Liver (tissue), 10 donors: ENCODE measurements at places on chromosomes 1 and 21. TPM values are rescaled to one million over a fixed set of nuclear protein-coding genes. Genes with fewer than 3 reads are reported as not detected.

Gene RNPEP
- 18.4 TPM for total RNA-seq

Gene HNRNPCL2
- not detected for total RNA-seq

GRCh38 chr21:22342889-22343288 lies 1344.7 kb downstream of the NCAM2 start:
- H3K4me1 ChIP-seq: no peaks in the 10 kb centered on the region
- no peak overlapping the region for H3K27ac ChIP-seq
- no peak overlapping the region for H3K4me3 ChIP-seq
- no peak for DNase-seq
- H3K27me3 ChIP-seq: no peaks in the 10 kb centered on the region

Gene S100A10
- 7.0 TPM for total RNA-seq

Gene ERICH3
- total RNA-seq: 0.08 TPM

DNA sequence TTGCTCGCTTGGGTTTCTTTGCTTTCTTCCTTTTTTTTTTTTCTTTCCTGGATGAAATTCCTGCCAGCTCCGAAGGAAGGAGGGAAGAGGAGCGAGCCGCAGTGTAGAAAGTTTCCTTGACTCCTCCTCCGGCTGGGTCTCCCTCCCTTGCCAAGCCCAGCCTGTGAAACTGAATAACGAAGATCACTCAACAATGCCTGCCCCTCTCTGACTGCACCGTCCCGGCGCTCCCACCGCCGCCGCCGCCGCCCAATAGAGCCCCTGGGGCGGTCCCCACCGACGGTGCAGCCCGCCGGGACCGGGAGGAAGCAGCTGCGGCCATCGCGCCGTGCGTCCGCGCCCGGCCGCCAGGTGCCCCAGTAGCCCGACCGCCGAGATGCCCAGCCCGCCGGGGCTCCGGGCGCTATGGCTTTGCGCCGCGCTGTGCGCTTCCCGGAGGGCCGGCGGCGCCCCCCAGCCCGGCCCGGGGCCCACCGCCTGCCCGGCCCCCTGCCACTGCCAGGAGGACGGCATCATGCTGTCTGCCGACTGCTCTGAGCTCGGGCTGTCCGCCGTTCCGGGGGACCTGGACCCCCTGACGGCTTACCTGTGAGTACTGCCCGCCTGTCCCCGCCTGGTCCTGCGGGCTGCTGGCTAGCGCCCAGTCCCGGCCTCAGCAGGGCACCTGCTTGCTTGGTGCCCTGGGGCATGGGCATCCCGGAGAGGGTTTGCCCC lies at the start of gene LGR6:
LGR6 (plus strand) TSS at position 186 of the 714 bp plus-strand sequence; CDS start at position 377, 191 bp downstream.
- H3K4me1 ChIP-seq: peaks cover 9% of the 10 kb centered on the region
- H3K4me3 ChIP-seq: no peak within 1 kb of the TSS
- DNase-seq: no peak
- no peaks in the 10 kb centered on the region for H3K36me3 ChIP-seq
- no peak within 1 kb of the TSS for H3K27ac ChIP-seq

- no peaks in the 10 kb centered on the region for H3K4me1 ChIP-seq
- no peak for DNase-seq
- no peaks in the 10 kb centered on the region for H3K27me3 ChIP-seq
- H3K4me3 ChIP-seq: no peak overlapping the region
- no peak overlapping the region for H3K27ac ChIP-seq
Measured at GRCh38 chr1:31647106-31647505, 2.4 kb upstream of the PEF1 start.

DNA sequence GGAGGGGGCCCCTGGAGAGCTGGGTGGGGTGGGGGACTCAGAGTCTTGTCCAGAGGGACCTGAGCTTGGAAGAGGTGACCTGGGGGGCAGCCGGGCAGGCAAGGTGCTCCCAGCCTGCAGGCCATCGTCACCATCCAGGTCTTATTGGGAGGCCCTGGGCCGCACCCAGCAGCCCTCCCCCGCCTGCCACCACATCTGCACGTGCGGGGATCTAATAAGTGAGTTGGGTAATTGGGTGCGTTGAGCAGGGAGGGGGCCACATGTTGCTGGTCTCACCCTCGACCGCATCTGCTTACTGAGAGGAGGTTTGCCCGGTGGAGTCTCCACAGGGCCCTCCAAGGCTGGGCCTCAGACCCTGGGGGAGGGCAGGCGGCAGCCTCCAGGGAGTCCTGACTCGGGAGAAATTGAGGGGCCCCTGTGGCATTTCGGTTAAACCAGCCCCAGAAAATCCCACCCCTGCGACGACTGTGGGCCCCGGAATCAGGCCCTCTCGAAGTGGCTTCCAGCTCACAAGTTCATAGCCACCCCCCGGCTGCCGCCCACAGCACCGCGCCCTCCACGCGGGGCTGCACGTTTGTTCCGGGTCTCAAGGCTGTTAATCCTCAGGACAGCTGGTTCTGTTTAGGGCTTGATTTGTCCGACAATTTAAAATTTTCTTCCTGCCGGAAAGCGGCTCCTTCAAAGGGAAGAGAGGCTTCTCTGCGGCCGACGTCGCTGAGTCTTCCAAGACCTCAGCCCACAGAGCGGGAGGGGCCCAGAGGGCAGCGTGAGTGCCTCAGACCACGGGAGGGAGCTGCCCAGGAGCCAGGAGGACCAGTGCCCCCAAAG lies 14.7 kb upstream of the COL6A2 start:
- H3K4me1 ChIP-seq: no peaks in the 10 kb centered on the region
- H3K36me3 ChIP-seq: no peaks in the 10 kb centered on the region
- DNase-seq: peak; percentile 30
- no peak overlapping the region for H3K27ac ChIP-seq
- H3K4me3 ChIP-seq: no peak overlapping the region

DNA sequence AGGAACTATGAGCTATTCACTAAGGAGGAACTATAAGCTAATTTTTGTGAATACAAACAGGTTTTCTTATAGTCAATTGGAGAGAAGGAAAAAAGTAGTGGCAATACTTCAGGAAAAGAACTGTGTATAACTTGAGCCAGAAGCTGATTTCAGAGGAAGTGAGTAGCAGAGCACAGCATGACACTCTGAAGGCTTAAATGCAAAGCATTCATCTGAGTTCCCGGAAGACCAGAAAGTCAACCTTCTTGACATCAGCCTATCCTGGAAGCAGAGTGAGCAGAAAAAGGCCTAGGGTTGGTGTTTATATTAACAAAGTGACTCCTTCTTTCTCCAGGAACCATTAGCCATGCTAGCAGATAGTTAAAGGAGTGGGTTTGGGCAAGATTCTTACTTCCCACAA lies 545.2 kb downstream of the MRPL39 start:
- H3K4me3 ChIP-seq: no peak overlapping the region
- DNase-seq: no peak
- H3K27me3 ChIP-seq: no peaks in the 10 kb centered on the region
- H3K27ac ChIP-seq: no peak overlapping the region

GRCh38 chr1:182811975-182812722 lies 22.6 kb downstream of the NPL start:
- no peaks in the 10 kb centered on the region for H3K27me3 ChIP-seq
- no peaks in the 10 kb centered on the region for H3K4me1 ChIP-seq
- DNase-seq: no peak
- H3K4me3 ChIP-seq: no peak overlapping the region

Gene WNT3A
- not detected for total RNA-seq

Gene CD48
- total RNA-seq: 10.0 TPM

DNA sequence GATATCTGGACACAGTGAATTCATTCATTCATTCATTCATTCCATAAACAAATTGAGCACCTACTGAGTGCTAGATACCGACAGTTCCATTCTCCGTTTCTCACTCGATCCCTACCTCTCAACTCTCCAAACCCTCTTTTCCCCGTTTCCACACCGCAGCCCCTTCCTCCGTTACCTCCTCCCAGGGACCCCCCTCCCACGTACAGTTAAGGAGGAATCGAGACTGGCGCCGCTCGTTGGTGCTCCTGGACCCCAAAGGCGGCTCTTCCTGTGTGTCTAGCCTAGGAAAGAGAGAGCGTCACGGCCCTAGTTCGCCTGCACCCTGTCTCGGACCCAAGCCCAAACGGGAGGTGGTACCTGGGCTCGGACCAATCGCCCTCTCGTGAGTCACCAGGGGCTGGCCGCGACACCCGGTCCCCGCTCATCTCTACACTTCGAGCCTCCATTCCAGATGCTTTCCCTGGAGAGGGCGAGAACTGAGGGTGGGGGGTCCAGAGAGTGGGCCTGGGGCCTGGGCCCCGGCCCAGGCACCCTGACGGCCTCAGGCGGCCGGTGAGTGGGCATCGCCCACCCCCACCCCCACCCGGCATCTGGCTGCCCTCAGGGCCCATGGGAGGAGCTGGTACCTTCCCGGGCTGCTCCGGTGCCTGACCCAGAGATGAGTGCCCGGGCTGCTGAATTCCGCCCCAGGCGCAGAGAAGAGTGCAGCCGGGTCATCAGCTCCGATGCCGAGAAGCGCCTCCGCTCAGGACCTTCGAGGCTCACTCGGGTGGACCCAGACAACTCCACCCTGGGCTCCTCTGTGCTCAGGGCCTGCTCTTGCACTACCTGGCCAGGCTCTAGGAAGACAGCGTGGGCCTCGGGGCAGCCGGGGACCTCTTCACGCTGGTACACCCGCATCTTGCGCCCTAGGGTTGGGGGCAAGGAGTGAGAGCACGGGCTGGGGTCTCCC lies 4.9 kb downstream of the ARHGEF19 start:
- H3K4me3 ChIP-seq: peak overlapping the region; percentile 57
- H3K36me3 ChIP-seq: no peaks in the 10 kb centered on the region
- no peak for DNase-seq
- no peaks in the 10 kb centered on the region for H3K27me3 ChIP-seq

- H3K36me3 ChIP-seq: no peaks in the 10 kb centered on the region
- no peak for DNase-seq
- H3K4me3 ChIP-seq: no peak overlapping the region
- no peak overlapping the region for H3K27ac ChIP-seq
- no peaks in the 10 kb centered on the region for H3K4me1 ChIP-seq
Measured at GRCh38 chr1:89616844-89617627, 15.9 kb upstream of the LRRC8C start.

- no peak for DNase-seq
- peaks cover 2% of the 10 kb centered on the region for H3K4me1 ChIP-seq
- no peaks in the 10 kb centered on the region for H3K36me3 ChIP-seq
- no peaks in the 10 kb centered on the region for H3K27me3 ChIP-seq
- H3K4me3 ChIP-seq: no peak overlapping the region
Measured at GRCh38 chr1:25649505-25650288, 33.1 kb downstream of the MAN1C1 start.

- no peak overlapping the region for H3K4me3 ChIP-seq
- DNase-seq: peak; percentile 60
- no peaks in the 10 kb centered on the region for H3K27me3 ChIP-seq
- no peaks in the 10 kb centered on the region for H3K36me3 ChIP-seq
Measured at GRCh38 chr21:41612674-41613532, 104.9 kb upstream of the TMPRSS2 start.

Gene ZNF648
- 0.67 TPM for total RNA-seq

- no peaks in the 10 kb centered on the region for H3K27me3 ChIP-seq
- no peaks in the 10 kb centered on the region for H3K36me3 ChIP-seq
- H3K4me1 ChIP-seq: no peaks in the 10 kb centered on the region
- no peak overlapping the region for H3K4me3 ChIP-seq
- no peak for DNase-seq
- no peak overlapping the region for H3K27ac ChIP-seq
Measured at GRCh38 chr21:45378258-45378966, 26.6 kb upstream of the COL18A1 start.

Gene CSRP1
- total RNA-seq: 96.9 TPM

Gene NUAK2
- 1.7 TPM for total RNA-seq

DNA sequence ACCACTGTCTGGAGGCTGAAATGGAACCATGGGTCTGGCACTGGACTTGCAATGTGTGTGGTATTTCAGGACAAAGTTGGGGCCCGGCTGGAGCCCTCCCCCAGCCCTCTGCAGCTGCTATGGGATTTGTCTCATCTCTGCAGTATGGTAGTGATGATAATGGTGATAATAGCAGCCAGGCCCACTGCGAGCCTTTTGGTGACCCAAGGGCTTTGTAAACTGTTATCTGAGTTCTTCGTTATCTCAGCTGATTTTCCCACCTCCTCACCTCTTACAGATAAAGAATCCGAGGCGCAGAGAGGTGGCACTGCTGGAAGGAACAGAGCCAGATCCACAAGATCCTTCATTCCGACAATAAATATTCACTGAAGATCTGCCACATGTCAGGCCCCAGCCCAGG lies 11.7 kb upstream of the WNT4 start:
- H3K4me1 ChIP-seq: no peaks in the 10 kb centered on the region
- no peak overlapping the region for H3K27ac ChIP-seq
- no peaks in the 10 kb centered on the region for H3K36me3 ChIP-seq
- H3K27me3 ChIP-seq: peaks cover 3% of the 10 kb centered on the region
- DNase-seq: no peak
- H3K4me3 ChIP-seq: no peak overlapping the region

GRCh38 chr1:237241038-237241437 lies 199.1 kb downstream of the RYR2 start:
- H3K27me3 ChIP-seq: peaks cover 3% of the 10 kb centered on the region
- no peak for DNase-seq
- no peak overlapping the region for H3K4me3 ChIP-seq
- no peaks in the 10 kb centered on the region for H3K36me3 ChIP-seq

DNA sequence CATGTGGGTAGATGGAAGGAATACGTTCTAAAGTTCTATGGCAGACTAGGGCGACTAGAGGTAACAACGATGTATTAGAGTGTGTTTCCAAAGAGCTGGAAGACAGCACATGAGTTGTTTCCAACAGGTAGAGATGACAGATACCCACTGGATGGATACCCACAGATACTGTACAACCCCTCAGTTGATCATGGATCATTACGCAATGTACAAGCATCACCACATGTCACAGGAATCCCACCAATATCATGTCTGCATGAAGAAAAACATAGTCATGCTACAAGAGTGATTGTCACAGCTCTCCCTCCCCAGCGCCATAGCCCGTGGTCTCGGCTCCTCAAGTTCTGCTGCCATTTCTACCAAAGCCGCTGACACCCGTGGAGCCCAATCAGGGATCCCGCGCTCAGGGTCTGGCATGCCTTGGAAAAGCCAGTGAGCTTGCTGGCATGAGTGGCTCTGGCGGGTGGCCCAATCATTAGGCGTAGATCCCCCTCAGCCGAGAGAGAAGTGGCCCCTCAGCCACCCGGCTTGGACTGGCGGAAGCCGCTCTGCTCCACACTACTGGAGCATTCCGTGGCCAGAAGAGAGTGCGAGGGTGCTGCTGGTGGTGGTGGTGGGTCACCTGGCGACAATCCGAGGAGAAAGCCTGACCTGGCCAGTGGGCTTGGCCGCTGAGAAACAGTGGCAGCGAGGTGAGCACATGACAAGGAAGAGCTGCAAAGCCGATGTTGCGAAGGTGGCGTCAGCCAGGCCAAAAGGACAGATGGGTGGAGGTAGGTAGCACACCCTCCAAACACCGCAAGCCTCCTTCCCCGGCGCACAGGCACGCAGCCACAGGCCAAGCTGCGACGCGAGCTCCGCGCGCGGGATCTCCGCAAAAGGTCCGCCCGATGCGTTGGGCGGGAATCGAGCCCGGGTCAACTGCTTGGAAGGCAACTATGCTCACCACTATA lies 65.7 kb upstream of the FCGR2A start:
- H3K4me3 ChIP-seq: peak overlapping the region; percentile 42
- peaks cover 2% of the 10 kb centered on the region for H3K27me3 ChIP-seq
- peaks cover 5% of the 10 kb centered on the region for H3K4me1 ChIP-seq
- H3K27ac ChIP-seq: no peak overlapping the region
- no peak for DNase-seq

GRCh38 chr21:33229099-33229783 lies 497 bp upstream of the IFNAR2 start:
- peaks cover 11% of the 10 kb centered on the region for H3K4me1 ChIP-seq
- no peak for DNase-seq
- H3K4me3 ChIP-seq: peak overlapping the region; percentile 99
- no peaks in the 10 kb centered on the region for H3K36me3 ChIP-seq

- H3K27ac ChIP-seq: no peak overlapping the region
- no peak for DNase-seq
- no peaks in the 10 kb centered on the region for H3K36me3 ChIP-seq
- no peak overlapping the region for H3K4me3 ChIP-seq
- H3K27me3 ChIP-seq: no peaks in the 10 kb centered on the region
Measured at GRCh38 chr1:178060789-178061556, 32.9 kb upstream of the RASAL2 start.

- no peaks in the 10 kb centered on the region for H3K36me3 ChIP-seq
- no peaks in the 10 kb centered on the region for H3K4me1 ChIP-seq
- no peak overlapping the region for H3K27ac ChIP-seq
- no peaks in the 10 kb centered on the region for H3K27me3 ChIP-seq
Measured at GRCh38 chr1:30700528-30701257, 22.7 kb downstream of the MATN1 start.
